Right lung (tissue), 10 donors: ENCODE measurements at places on chromosomes 2 and 18. TPM values are rescaled to one million over a fixed set of nuclear protein-coding genes. Genes with fewer than 3 reads are reported as not detected.

PRSS56 gene
- not detected for polyA plus RNA-seq

FLACC1 gene
- 2.5 TPM for polyA plus RNA-seq

DNA sequence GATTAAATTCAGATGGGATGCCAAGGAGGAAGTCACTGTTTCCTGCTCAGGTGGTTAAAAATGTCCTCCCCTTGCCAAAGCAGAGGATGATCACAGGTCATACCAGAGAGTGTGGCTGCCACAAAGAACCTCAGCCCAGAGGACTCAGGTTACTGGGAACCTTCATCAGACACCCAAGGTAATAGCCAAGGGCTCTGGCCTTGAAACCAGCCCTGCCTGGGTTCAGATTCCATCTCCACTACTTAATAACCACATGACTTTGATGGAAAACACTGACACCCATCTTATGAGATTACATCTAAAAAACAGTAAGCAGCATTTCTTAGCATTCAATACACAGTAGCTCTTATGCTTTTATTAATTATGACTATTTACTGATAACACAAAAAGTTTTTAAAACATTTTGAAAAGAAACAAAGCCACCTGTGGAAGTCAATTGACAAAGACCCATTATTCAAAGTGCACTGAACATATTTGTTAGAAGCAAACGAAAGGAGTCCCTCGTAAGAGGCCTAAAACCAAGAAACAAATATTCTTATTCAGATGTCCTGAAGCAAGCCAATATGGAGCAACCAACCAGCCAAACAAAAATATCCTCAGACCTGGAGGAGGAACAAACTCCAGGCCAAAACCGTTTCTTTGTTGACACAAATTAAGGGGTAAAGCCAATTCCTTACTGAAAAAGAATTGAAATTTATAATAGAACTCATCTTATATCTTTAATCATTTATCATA is 241.5 kb downstream of the RNF152 start:
- DNase-seq, result no peak

VWA3B gene
- polyA plus RNA-seq, result 5.0 TPM

- DNase-seq, result no peak
Measured at GRCh38 chr2:158724803-158725381, 70.2 kb upstream of the DAPL1 start.

CIDEA gene
- polyA plus RNA-seq, result 2.2 TPM

MC5R gene
- not detected for polyA plus RNA-seq

DNA sequence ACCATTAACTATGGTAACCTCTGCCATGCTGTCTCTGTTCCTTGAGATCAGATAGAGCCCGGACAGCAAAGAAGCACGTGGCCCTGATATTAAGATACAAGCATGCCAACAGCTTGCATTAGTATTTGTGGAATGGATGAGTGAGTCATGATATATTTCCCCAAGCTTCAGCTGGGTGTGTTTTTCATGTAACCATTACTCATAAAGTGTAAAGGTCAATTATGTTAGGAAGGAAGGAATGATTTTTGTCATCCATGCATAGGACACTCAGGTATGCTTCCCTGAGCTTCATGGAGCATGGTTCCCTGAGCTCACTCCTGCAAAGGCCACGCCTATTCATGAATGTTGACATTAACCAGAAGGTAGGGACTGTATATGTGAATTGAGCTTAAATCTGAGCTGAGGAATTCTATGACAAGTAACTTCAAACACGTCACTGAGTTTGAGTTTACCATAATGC is 74.6 kb downstream of the ARL4C start:
- no peak for DNase-seq

DLGAP1 gene
- 3.2 TPM for polyA plus RNA-seq

GPBAR1 gene
- polyA plus RNA-seq, result 1.3 TPM

STK11IP gene
- 26.2 TPM for polyA plus RNA-seq

DNA sequence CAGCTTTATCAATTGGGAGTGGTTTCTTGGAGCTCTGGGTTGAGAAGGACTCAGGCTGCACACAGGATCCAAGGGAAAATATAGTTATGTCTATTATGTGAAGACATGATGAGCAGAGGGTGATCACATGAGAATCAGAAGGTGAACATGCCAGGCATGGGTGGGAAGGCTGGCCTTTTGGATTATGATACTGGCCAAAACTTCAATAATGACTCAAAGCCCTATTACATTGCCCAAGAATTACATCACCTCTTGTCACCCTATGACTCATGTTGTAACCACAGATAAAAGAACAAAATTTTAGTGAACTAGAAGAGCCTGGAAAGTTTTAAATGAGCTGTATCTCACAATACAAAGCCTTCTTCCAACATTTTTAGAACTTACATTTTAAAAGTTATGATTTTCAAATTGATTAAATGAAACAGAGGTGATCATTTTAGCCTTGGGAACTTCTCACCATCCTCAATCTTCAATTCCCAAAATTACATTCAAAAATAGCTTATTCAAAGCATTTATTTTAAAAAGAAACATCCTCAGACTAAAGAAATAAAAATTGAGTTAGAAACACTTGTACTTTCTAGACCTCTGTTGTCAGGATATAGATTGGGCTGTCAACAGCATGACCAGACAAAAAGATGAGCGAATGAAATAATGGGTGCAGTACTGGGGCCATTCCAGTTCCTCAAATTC is 428.3 kb downstream of the MBD2 start:
- no peak for DNase-seq

DCDC2C gene
- 0.25 TPM for polyA plus RNA-seq
